Kasumi-1 (cell line): ENCODE measurements at places on chromosomes 4 and X.

DNA sequence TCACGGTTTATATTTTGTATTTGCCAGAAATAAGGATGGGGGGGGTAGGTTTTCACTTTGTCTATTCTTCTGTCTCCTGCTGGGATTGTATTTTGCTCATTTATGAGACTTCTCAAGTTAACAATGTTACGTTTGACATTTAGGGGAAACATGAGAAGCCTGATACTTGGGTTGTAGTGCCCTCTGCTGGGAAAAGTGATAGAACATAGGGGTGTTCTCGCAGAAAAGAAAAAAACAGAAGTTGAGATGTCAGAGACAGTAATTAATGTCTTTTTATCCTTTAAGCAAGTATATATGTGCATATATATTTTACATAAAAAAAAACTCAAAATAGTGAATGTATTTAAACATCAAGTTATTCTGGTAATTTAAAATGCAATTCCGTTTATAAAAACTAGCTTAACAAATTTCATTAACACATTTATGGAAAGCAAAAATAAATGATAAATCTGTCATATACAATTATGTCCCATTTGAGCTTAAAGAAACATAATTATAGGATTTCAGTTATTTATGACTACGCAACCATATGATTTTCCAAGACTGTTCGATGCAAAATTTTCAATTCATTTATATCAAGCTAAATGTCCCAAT lies 46.0 kb upstream of the TMPRSS11F start:
- DNase-seq, result peak; percentile 89

- DNase-seq, result peak; percentile 57
Observed at GRCh38 chr4:185142564-185142911, 528 bp upstream of the SLC25A4 start.

- no peak for DNase-seq
Observed at GRCh38 chr4:88819818-88820697, 122.4 kb upstream of the NAP1L5 start.

DNA sequence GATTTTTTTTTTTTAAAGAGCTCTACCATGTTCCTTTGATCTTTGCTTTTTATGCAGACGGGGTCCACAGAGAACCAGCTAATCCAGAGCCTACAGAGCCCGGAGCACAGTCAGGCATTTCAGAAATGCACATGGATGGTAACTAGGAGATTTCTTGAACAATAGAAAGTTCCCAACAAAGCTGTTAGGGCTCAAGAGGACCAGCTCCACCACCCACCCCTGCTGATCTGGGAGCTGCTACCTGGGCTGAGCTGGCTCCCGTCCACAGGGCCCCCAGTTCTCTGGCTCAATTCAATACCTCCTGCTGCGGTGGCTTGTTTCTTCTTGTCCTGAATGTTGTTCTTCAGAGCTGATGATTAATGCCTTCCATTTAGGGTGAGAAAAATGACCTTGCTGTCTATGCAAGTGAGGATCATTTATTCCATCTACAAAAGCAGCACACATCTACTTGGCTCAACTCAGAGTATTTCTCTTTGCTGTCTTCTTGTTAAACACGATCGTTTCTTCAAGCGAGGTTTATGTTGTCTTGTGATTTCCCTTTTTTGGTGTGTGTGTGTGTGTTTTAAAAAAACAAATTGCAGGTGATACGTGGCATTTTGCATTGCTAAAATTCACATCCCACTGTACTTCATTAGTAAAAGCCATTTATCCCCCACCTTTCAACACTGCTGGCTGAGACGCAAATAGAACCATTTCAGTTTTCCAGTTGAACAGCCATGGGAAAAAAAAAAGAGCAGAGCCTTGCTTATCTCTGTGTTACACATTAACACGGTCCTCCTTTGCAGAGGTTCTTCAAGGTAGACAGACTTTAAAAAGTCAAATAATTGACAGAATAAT lies 31.3 kb downstream of the IGFBP7 start:
- DNase-seq, result no peak

DNA sequence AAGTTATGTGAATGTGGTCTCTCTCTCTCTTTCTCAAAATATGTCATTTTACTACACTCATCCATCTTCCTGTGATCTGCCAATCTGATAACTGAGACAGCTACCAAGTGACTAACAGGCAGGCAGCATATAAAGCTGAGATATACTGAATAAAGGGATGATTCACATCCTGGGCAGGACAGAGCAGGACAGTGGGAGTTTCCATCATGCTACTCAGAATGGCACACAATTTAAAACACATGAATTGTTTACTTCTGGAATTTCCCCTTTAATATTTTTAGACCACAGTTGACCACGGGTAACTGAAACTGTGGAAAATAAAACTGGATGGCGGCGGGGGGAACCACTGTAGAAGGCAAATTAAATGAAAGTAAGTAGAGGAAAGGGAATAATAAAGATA lies 58.6 kb upstream of the DCTD start:
- DNase-seq, result peak; percentile 53

DNA sequence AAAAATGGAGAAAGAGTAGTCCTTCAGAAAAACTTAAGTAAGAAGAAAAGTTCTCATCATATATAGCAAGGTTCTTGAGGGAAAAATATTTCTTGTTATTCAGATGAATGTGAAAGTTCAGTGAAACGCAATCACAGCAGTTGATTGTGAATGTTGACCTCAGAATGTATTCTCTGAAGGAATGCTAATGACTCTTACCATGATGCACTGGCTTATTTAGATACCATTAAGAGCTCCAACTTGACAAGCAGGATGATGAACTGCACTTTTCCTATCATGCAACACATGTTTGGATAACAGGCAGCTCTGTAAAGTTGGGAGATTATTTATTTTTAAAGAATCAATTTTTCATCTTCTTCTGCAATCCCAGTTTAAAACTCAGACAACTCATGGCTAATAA lies 115.5 kb upstream of the MYOZ2 start:
- DNase-seq, result no peak

DNA sequence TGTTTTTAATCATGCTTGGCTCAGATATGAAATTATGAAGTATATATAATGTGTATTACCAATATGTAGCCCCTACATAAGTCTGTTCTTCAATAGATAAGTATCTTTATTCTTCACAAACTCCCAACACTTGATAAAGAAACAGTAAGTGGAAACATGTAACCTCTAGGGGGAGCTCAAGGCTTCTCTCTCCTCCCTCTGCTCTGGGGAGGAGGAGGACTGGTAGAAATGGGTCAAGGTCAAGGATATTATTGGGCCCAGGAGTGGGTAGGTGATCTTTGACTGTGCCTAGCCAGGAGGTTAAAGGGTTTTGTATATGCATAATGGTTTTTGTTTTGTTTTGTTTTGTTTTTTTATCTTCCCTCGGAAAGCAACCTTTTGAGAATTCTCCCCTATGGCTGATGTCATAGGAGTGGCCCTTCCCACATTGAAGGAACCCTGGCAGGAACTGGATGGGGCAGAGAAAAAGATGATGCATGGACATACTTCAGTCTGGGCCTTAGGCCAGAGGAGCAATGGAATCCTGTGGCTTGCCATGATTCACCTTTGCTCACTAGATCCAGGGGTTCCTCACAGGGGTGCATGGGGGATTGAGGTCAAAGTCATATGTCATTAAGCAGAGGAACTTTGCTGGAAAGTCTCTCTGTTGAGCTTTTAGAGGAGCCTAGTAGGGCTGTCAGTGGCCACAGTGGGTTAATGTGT lies 460.3 kb downstream of the MID1IP1 start:
- no peak for DNase-seq

GRCh38 chr4:187006189-187006618 lies 282.5 kb upstream of the FAT1 start:
- DNase-seq, result no peak

- DNase-seq, result no peak
Observed at GRCh38 chrX:74500067-74500466, 78.8 kb downstream of the SLC16A2 start.

- no peak for DNase-seq
Observed at GRCh38 chrX:17459661-17460060, 84.7 kb downstream of the NHS start.

DNA sequence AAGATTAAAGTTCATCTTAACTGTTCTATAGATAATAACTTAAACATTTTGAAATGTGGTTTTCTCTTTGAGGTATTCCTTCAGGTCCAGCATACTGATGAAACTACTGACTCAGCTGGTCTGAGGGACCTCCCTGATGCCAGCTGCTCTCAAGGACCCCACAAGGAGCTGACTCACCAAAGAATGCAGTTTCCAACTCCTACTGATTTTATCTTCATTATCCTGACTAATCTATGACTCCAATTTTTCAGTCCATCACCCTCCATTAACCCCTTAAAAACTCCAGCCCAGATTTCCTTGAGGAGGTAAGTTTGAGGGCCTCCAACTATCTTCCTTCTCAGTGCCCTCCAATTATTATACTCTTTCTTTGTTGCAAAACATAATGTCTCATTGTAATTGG lies 1.4 kb upstream of the UGT2B4 start:
- no peak for DNase-seq

- no peak for DNase-seq
Observed at GRCh38 chr4:134708616-134709015, 507.0 kb upstream of the PABPC4L start.

DNA sequence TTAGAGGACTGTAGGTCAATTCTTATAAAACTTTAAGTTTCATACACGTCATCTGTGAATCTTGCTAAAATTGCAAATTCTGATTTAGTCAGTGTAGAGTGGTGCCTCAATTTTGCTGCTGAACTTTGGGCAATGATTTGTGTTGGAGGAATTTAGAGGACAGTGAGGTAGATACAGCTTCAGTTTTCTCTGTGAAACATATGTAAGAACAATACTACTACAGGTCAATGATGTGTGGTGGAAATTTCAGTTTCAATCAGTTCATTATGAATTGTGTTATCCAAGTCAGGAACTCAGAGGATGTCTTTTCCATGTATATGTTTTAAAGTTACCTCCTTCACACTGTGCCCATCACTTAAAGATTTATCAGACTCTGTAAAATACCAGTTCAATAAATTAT lies 1597.8 kb upstream of the PCDH10 start:
- DNase-seq, result no peak

DNA sequence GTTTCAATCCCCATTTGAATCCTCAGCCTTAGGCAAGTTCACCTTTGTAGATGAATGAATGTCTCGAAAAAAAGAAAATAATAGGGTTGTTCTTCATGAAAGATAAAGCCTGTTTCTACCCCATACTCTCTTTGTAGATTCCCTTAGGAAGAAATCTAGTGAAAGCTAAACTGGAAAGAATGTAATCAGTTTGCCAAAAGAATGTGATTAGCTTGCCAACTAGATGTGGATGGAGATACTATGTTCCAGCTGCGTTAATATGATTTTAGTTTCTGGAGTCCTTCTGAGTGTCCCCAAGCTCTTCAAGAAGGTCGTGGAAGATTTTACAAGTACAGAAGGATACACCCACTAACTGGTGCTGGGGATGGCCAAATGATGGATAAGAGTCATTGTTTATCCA lies 162.3 kb upstream of the EDNRA start:
- no peak for DNase-seq

DNA sequence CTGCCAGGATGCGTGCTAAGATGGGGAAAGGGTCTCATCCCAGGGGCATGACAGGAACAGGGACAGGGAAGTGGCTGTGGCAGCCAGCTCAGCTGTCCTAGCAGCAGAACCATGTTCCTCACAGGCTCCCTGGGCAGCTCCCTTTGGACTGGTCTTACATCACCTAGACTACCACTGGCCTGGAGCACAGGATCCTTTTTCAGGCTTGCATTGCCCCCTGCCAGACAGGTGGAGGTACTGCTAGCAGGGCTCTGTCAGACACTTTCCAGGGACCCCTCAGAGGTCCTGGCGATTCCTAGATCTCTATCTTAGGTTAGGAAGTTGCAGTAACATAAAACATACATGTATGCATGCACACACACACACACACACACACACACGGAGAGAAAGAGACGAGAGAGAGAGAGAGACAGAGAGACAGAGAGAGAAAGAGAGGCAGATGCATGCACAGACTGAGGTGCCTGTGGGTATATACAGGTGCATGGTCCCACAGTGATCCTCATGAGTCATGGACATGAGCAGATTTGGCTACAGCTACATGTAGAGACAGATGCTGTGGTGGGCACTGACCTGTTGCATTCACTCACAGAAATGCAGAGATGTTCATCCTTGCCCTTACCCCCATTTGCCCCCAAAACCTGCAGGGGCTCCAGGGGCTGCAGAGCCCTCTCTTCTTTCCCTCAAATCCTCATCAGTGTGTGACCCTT lies 63.6 kb downstream of the STARD8 start:
- DNase-seq, result no peak

- DNase-seq, result no peak
Observed at GRCh38 chrX:31715675-31716074, 643.8 kb upstream of the FTHL17 start.
